ENCODE measurements at places on chromosomes 2 and 18. TPM values are rescaled to one million over a fixed set of nuclear protein-coding genes. Genes with fewer than 3 reads are reported as not detected.

DNA sequence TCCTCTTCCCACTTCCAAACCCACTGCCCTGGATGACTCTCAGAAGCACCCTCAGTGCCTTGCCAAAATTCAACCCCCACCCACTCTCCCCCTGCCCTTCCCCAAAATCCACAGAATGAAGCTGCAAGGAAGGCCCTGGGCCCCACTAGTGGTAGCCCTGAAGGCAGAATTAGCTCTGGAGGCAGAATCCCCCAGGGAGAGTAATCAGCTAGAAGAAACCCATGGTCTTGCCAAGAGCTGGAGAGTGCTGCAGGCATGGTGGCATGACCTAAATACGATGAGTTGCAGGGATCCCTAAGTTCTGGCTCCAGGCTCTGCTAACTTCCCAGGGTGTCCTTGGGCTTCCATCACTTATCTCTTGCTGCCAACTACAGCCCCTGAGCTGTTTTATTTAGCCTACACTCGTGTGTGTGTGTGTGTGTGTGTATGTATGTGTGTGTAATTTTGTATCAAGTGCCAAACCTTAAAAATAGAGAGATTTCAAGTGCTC, 7.9 kb downstream of the GAD1 start:
- H3K27ac ChIP-seq, result no peak overlapping the region
- no peaks in the 10 kb centered on the region for H3K36me3 ChIP-seq
- H3K4me1 ChIP-seq, result peaks cover 20% of the 10 kb centered on the region
- no peak for DNase-seq
- peaks cover 33% of the 10 kb centered on the region for H3K27me3 ChIP-seq

GRCh38 chr2:160379399-160379798, 114.2 kb downstream of the RBMS1 start:
- H3K27me3 ChIP-seq, result peaks cover 1% of the 10 kb centered on the region
- no peak overlapping the region for H3K4me3 ChIP-seq
- no peak overlapping the region for H3K27ac ChIP-seq
- no peak for DNase-seq
- H3K36me3 ChIP-seq, result no peaks in the 10 kb centered on the region

- H3K27ac ChIP-seq, result no peak overlapping the region
- no peaks in the 10 kb centered on the region for H3K27me3 ChIP-seq
- no peaks in the 10 kb centered on the region for H3K36me3 ChIP-seq
- no peak for DNase-seq
Observed at GRCh38 chr2:30591186-30591585, 144.1 kb downstream of the LCLAT1 start.

DNA sequence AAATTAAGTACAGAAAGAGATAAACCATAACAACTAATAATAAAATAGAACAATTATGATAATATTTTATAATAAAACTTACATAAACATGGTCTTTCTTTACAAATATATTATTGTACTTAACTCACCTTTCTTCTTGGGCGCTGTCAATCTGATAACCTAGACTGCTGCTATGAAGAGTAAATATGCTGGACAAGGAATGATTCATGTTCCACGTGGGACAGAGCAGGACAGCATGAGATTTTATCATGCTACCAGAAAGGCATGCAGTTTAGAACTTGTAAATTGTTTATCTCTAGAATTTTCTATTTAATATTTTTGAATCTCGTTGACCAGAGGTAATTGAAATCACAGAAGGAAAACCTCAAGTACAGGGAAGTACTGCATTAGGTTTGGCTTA, 210.7 kb downstream of the ANKRD30B start:
- H3K4me1 ChIP-seq, result no peaks in the 10 kb centered on the region
- H3K27ac ChIP-seq, result no peak overlapping the region
- H3K36me3 ChIP-seq, result no peaks in the 10 kb centered on the region
- no peaks in the 10 kb centered on the region for H3K27me3 ChIP-seq
- DNase-seq, result no peak
- no peak overlapping the region for H3K4me3 ChIP-seq

DNA sequence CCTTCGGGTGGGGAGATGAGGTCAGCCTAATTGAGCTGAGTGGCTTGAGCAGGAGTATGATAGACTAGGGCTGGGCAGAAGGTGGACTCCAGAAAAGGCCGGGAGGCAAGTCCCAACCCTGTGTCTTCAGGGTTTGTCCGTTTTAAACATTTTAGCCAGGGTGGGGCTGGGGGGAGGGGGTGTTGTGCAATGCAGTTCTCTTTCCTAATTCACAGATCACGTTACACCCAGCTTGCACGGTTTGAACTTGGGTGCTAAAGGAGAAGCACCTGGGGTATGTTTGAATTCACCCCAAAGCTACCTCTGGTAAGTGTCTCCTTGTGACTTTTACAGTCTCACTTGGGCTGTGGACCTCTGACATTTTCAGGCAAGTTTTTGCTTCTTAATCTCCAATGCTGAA, 233.3 kb downstream of the AGAP1 start:
- peak overlapping the region; percentile 25 for H3K4me3 ChIP-seq
- H3K27me3 ChIP-seq, result peaks cover 8% of the 10 kb centered on the region
- peak overlapping the region; percentile 19 for H3K27ac ChIP-seq
- no peaks in the 10 kb centered on the region for H3K36me3 ChIP-seq

DNA sequence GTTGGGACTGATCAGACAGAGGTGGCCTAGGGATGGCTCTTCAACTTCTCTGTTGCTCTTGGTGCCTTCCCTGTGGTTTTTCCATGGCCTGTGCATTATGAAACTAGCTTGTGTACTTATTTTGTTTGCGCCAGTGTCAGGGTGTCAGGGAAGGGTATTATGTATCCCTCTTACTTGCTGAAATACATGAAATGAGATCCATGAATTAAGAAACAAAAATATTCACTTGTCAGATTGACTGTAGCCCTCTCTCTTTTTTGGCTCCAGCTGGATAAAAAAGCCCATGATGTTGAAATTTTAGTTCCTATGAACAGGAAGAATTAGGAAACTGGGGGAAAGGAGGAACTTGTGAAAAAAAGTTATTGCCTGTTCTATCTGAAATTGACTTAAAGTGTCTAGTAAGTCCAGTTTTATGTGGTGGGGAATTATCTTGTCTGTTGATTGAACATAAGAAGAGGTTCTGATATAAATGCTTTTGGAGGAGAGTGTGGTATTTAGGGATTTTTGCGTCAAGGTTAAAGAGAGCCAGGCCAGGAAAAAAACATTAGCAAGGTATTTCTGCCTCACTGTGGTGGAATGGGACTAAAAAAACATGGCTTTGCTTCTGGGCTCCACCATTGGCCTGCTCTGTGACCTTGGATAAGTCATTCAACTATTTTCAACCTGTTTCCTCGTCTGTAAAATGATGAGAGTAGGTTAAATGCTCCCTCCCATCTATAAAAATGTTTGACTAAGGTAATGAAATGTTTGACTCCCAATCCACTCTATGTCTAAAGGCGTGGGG, 12.0 kb downstream of the UGP2 start:
- H3K4me1 ChIP-seq, result peaks cover 16% of the 10 kb centered on the region
- no peaks in the 10 kb centered on the region for H3K27me3 ChIP-seq
- no peaks in the 10 kb centered on the region for H3K36me3 ChIP-seq
- H3K4me3 ChIP-seq, result no peak overlapping the region
- H3K27ac ChIP-seq, result no peak overlapping the region

- peaks cover 3% of the 10 kb centered on the region for H3K36me3 ChIP-seq
- H3K27me3 ChIP-seq, result peaks cover 4% of the 10 kb centered on the region
- H3K4me3 ChIP-seq, result no peak overlapping the region
- no peak for DNase-seq
- peaks cover 31% of the 10 kb centered on the region for H3K4me1 ChIP-seq
Observed at GRCh38 chr2:106176446-106177099, 17.5 kb downstream of the UXS1 start.

GRCh38 chr2:42307180-42307579, 53.8 kb downstream of the COX7A2L start:
- no peaks in the 10 kb centered on the region for H3K4me1 ChIP-seq
- H3K27me3 ChIP-seq, result no peaks in the 10 kb centered on the region
- no peaks in the 10 kb centered on the region for H3K36me3 ChIP-seq
- H3K4me3 ChIP-seq, result no peak overlapping the region

GRCh38 chr2:200026332-200027230, 71.2 kb downstream of the MAIP1 start:
- no peaks in the 10 kb centered on the region for H3K36me3 ChIP-seq
- DNase-seq, result no peak
- H3K27me3 ChIP-seq, result no peaks in the 10 kb centered on the region
- H3K27ac ChIP-seq, result no peak overlapping the region
- no peak overlapping the region for H3K4me3 ChIP-seq

The KCNK3 gene
- total RNA-seq, result 21.7 TPM

DNA sequence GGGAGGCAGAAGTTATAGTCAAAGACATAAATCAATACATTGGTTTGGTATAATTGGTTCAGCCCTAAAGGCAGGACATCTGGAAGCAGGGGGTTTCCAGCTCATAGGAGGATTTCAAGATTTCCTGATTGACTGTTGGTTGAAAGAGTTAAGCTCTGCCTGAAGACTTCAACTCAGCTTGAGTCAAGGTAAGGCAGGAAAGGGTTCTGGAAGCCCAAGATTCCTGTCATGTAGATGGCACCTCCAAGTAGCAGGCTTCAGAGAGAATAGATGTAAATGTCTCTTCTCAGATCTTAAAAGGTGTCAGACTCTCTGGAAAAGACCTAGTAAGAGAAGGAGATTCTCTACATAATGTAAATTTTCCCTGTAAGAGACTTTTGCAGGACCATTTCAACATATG, 335.3 kb downstream of the RIT2 start:
- H3K36me3 ChIP-seq, result no peaks in the 10 kb centered on the region
- DNase-seq, result no peak
- peaks cover 54% of the 10 kb centered on the region for H3K4me1 ChIP-seq
- peaks cover 9% of the 10 kb centered on the region for H3K27me3 ChIP-seq
- peak overlapping the region; percentile 98 for H3K27ac ChIP-seq

- no peak overlapping the region for H3K4me3 ChIP-seq
- no peak overlapping the region for H3K27ac ChIP-seq
Observed at GRCh38 chr2:194223218-194223617, 1433.8 kb upstream of the SLC39A10 start.

Data from glutamatergic neuron (in vitro differentiated cells).